ENCODE measurements at places on chromosomes 1 and 21. TPM values are rescaled to one million over a fixed set of nuclear protein-coding genes. Genes with fewer than 3 reads are reported as not detected.

The GPR52 gene
- total RNA-seq: 4.0 TPM

The RCAN3 gene
- 10.1 TPM for total RNA-seq

The AADACL4 gene
- not detected for total RNA-seq

The ADORA1 gene
- 1.4 TPM for total RNA-seq

The KPRP gene
- total RNA-seq: not detected

The CLCA1 gene
- total RNA-seq: not detected

The RGS8 gene
- total RNA-seq: 0.84 TPM

The KCNQ4 gene
- 1.6 TPM for total RNA-seq

The SH3D21 gene
- 0.63 TPM for total RNA-seq

The USP24 gene
- total RNA-seq: 77.1 TPM

The HPDL gene
- not detected for total RNA-seq

The ASCL5 gene
- total RNA-seq: not detected

The PCP4L1 gene
- total RNA-seq: 0.56 TPM

The PTBP2 gene
- 38.2 TPM for total RNA-seq

The LEMD1 gene
- total RNA-seq: not detected

The FAM167B gene
- 14.8 TPM for total RNA-seq

The SIK1 gene
- total RNA-seq: 3.8 TPM

The RAB25 gene
- total RNA-seq: not detected

The B3GALT6 gene
- total RNA-seq: 23.0 TPM

The ZNF670 gene
- 2.3 TPM for total RNA-seq

The CELA2B gene
- total RNA-seq: not detected

The GPR61 gene
- not detected for total RNA-seq

The C4BPA gene
- not detected for total RNA-seq

The FNDC5 gene
- total RNA-seq: 0.48 TPM

The PLD5 gene
- total RNA-seq: 0.28 TPM

The COL24A1 gene
- 0.12 TPM for total RNA-seq

The ACOT7 gene
- total RNA-seq: 7.4 TPM

The SPRR1A gene
- not detected for total RNA-seq

The CFAP74 gene
- total RNA-seq: not detected

The MRAP gene
- total RNA-seq: 162 TPM

The LMOD1 gene
- total RNA-seq: 30.2 TPM

The CDC14A gene
- total RNA-seq: 39.9 TPM

The LRP8 gene
- total RNA-seq: 5.9 TPM

The FNBP1L gene
- 47.1 TPM for total RNA-seq

The PTPN7 gene
- 5.7 TPM for total RNA-seq

The CYP4Z1 gene
- 4.3 TPM for total RNA-seq

The LCE1A gene
- total RNA-seq: not detected

The CFAP45 gene
- total RNA-seq: not detected

The SUSD4 gene
- 0.24 TPM for total RNA-seq

The KRTAP21-2 gene
- not detected for total RNA-seq

The PPM1J gene
- 1.4 TPM for total RNA-seq

The BMP8B gene
- total RNA-seq: 0.38 TPM

The AQP10 gene
- 0.25 TPM for total RNA-seq

The LCE1D gene
- total RNA-seq: not detected

The MPL gene
- total RNA-seq: 0.44 TPM

The OR2AK2 gene
- total RNA-seq: not detected

The ARHGEF19 gene
- 3.6 TPM for total RNA-seq

The NBPF6 gene
- total RNA-seq: not detected

The KLHDC8A gene
- total RNA-seq: not detected
